ENCODE measurements at places on chromosomes 5 and 9.

GRCh38 chr5:75675783-75676182, 41.5 kb downstream of the POC5 start:
- DNase-seq: no peak

GRCh38 chr9:133470427-133470924, 8.4 kb downstream of the SLC2A6 start:
- no peak for DNase-seq

DNA sequence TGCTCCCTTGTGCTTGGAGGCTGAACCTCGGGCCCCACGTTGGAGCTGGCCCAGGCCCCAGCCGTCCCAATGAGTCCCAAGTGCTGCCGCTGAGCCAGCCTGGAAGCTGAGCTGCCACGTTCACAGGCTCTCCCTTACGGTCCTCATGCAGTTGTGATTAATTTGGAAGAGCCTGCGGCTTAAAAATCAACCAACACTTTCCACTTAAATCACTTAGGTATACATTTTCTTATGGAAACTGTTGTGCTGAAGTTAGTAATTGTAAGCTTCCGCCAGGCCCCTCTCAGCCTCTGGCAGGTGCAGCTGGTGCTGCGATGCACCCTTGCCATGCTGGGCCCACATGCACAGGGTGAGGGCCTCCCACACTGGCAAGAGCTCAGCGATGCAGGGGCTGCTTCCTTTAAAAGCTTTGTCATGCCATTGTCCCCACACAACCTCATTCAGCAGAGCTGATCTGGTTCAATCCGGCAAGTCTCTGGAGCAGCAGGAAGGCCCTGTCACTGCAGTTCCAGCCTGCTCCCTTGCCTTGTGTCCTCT, 61.0 kb downstream of the IPPK start:
- DNase-seq: no peak

DNA sequence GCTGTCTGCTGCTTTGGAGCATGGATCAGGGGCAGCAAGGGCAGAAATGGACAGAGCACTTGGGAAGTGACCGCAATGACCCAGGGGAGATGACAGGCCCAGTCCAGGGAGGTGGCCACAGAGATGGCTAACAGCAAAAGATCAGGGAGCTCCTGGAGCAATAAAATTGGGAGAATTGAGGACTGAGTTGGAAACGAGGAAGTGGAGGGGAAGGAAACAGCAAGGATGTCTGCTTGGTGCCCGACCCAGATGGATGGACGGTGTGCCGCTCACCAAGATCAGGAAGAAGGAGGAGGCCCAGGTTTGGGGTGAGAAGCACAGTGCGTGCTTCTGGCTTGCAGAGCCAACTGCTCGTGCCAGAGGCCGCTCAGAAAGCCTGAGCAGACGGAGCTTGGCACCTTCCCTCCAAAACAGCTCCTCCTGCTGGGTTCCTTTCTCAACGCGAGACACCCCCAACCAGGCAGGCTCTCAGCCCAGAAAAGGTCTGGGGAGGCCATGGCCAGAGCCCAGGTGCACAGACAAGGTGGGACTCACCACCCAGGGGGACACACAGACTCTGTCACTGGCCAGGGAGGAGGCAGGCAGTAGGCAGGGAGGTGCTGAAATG, 1.7 kb upstream of the SLC34A1 start:
- DNase-seq: no peak

GRCh38 chr5:160846642-160847041, 5.4 kb downstream of the ATP10B start:
- DNase-seq: no peak
